ENCODE measurements at places on chromosomes 7 and 10.

- DNase-seq = no peak
Observed at GRCh38 chr10:48287417-48288391, 13.2 kb upstream of the FRMPD2 start.

DNA sequence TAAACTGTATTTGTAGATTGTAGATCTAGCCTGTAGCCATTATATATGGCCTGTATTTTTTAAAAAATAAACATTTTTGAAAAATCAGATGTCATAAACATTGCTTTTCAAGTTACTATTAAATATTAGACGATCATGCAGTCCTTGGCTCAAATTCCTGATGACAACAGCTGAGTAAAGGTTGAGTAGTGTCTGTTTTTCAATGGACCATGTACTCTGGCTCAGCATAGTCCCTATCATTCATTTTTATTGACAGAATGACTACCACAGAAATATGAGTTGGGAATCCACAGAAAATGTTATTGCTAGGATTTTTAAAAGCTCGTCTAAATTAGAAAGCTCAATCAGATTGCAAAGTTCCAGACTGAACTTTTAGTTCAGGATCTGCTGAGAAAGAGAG, 145.4 kb downstream of the SORCS1 start:
- DNase-seq = no peak

DNA sequence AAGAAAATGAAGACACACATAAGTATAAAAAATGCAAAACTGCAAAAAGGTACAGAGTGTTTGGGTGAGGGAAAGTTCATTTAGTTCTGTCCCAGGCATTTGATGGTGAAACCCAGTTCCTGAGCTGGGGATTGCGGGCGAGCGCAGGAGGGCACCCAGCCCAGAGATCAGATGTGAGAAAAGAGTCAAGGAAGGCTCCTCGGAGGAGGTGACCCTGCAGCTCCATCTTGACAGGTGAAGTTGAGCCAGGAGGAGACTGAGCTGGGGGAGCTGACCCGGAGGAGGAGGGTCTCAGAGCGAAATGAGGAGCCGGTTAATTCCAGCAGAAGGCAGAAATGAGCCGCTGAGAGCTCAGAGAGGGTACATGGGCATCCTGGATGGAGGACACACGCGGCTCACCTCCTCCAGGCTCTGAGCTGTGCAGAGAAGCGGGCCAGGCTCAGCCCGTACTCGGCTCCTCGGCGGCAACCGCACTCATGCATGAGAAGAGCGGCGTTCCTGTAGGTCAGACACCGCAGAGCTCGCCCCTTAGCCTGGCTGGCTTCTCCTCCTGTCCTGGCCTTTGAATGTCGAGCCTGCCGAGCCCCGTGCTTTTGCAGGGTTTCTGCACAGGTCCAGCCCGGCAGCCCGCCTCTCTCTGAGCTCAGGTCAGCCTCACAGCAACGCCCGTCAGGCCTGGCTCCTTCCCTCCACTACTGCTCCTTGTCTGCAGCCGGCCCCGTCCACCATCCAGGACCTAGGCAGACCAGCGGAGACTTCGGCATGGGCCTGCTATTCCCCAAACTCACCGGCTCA, 9.5 kb upstream of the RAMP3 start:
- DNase-seq = no peak

- DNase-seq = no peak
Observed at GRCh38 chr10:7659560-7659959, 7.2 kb downstream of the ITIH5 start.

- DNase-seq = no peak
Observed at GRCh38 chr7:92260248-92260781, 14.5 kb downstream of the ANKIB1 start.

- DNase-seq = no peak
Observed at GRCh38 chr7:71696511-71696910, 564.6 kb downstream of the GALNT17 start.

DNA sequence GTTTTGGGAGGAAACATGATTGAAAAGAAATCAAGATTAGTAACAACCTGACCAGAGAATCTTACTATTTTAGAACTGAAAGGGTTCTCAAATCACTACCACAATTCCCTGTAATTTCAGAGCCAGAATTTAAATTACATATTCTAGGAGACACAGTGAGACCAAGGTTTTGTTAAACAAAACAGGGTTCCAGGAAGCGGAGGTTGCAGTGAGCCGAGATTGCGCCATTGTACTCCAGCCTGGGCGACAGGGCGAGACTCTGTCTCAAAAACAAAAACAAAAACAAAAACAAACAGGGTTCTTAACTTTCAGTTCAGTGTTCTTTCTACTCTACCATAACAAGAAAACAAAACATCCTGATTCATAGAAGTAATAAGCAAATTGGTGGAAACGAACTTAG, 57.6 kb downstream of the SNX13 start:
- no peak for DNase-seq

DNA sequence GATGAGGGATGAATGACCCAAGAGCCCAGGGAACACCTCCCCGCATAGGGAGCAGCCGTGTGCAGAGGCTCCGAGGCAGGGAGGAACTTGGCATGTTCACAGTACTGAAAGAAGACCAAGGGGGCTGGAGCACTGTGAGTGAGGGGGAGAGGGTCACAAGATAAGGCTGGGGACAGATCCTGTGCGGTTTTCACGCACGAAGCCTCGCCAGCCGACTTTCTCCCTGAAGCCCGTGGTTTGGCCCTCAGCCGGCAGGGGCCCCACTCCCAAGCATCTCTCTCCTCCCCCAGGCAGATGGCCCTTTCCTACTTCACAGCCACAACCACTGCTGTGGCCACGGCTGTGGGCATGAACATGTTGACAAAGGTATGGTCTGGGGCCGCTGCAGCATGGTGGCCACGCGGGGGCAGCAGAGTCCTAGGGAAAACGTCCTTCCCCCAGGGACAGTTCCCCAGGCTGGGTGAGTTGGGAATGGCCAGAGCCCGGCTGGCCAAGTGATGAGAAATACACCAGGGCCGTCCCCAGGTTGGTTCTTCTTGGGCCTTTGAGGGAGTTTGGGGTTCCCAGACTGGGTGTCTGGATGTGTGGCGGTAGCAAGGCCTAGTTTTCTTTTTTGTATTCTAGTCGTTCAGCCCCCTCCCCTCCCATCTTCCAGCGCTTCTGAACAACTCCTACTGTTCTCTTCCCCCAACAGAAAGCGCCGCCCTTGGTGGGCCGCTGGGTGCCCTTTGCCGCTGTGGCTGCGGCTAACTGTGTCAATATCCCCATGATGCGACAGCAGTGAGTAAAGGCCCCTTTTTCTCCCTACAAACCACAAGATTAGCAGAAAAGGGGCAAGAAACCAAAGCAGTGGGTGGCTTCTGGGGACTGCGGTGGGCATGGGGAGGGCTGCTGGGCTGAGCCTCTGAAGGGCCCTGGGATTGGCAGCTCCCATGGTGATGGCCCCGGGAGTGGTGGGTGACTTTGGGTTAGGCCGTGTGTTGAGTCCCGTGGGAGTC, 14.4 kb upstream of the WBP1L start:
- peak; percentile 75 for DNase-seq

- DNase-seq = no peak
Observed at GRCh38 chr7:96729820-96730219, 20.2 kb upstream of the SEM1 start.

GRCh38 chr10:13223241-13223640, 10.9 kb downstream of the UCMA start:
- DNase-seq = no peak

GRCh38 chr7:29342761-29343160, 148.2 kb downstream of the CHN2 start:
- no peak for DNase-seq

Data from hematopoietic multipotent progenitor cell treated with erythropoietin and hydrocortisone succinate and interleukin-3 and kit ligand, for 15 days (in vitro differentiated cells).